ENCODE measurements at places on chromosomes 12 and 14. TPM values are rescaled to one million over a fixed set of nuclear protein-coding genes. Genes with fewer than 3 reads are reported as not detected.

The CAPZA3 gene
- total RNA-seq: not detected

The RILPL2 gene
- total RNA-seq: 2.6 TPM

DNA sequence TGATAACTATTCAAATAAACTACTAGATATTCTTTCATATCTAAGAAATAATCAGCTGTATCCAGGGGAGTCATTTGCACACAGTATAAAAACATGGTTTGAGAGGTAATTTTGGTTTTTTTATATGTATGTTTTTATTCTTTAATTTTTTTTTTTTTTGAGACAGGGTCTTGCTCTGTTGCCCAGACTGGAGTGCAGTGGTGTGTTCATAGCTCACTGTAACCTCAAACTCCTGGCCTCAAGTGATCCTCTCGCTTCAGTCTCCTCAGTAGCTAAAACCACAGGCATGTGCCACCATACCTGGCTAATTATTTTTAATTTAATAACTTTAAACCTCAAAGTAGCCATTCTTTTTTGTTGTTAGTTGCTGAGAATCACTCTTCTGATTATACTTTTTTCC lies 1.8 kb downstream of the PRORP start:
- DNase-seq: no peak

The LHX5 gene
- not detected for total RNA-seq

- peak; percentile 28 for DNase-seq
Observed at GRCh38 chr14:50347521-50347920, 35.4 kb downstream of the DMAC2L start.

DNA sequence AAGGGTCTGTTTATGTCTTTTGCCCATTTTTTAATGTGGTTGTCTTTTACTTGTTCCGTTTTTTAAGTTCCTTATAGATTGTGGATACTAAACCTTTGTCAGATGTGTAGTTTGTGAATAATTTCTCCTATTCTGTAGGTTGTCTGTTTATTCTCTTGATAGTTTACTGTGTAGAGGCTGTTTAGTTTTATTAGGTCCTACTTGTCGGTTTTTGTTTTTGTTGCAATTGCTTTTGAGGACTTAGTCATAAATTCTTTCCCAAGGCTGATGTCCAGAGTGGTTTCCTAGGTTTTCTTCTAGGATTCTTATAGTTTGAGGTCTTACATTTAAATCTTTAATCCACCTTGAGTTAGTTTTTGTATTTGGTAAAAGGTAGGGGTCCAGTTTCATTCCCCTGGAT lies 33.9 kb downstream of the SLC39A9 start:
- DNase-seq: no peak

DNA sequence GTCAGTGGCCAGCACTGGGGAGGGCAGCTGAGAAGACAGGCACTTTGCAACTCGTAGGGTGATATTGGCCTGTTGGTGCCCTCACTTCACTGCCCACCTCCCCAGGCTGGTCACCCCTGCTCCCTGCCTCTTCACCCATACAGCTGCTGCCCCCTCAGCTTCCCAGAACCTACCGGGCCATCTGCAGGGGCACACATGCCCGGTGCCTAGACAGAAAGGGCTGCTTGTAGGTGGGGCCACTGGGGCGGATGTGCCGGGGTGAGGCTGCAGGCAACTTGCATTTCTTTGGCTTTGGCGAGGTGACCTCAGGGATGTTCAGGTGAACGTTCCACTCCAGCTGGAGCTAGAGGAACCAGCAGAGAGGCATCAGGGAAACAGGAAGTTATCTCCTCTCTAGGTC lies 17.2 kb downstream of the FAM186B start:
- no peak for DNase-seq

DNA sequence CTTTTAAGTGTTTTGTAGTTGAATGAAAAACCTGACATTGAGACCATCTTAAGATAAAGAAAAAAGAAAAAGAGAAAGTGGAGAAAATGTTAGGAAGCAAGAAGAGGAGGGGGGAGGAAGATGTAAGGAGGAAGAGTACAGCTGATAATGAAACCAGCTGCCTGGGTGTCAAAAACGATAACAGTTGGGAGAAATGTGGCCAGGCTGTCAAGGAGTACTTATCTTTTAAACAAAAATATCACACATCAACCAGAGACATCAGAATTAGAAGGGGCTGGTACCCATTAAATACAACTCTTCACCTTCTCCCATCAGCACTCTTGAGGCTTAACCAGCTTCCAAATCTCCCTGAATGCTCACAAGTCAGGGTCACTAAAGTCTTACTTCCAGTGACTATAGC lies 4.5 kb downstream of the SLC11A2 start:
- DNase-seq: no peak

The RBM19 gene
- 36.3 TPM for total RNA-seq

- no peak for DNase-seq
Observed at GRCh38 chr12:80846952-80847351, 90.8 kb downstream of the LIN7A start.

The OR6C74 gene
- not detected for total RNA-seq

The KLRK1 gene
- not detected for total RNA-seq

- DNase-seq: no peak
Observed at GRCh38 chr14:72607386-72608130, 286.3 kb downstream of the DPF3 start.

DNA sequence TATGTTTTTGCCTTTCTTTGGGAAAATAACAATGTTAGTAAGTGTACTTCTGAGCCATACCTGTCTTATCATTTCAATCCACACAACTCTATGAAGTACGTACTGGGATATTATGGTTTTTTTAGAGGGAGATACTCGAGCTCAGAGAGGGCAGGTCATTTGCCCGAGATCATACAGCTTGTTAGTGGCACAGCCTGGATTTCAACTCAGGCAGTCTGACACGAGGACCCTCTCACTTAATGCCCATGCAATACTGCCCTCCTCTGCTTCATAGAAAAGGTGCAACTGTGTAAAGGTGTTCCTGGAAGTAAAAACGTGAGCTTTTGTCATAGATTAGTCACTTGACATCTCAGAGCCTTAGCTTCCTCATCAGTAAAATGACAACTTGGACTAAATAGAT lies 128.0 kb downstream of the NDUFA12 start:
- no peak for DNase-seq

- DNase-seq: no peak
Observed at GRCh38 chr12:5204271-5204670, 160.6 kb downstream of the KCNA5 start.

Measured in body of pancreas (tissue), 4 donors.